Stimulated activated CD8-positive, alpha-beta memory T cell treated with anti-CD3 and anti-CD28 coated beads, Interleukin-2, amount 100 ng/mL, for 48 hours (primary cell): ENCODE measurements at places on chromosomes 6 and 20.

DNA sequence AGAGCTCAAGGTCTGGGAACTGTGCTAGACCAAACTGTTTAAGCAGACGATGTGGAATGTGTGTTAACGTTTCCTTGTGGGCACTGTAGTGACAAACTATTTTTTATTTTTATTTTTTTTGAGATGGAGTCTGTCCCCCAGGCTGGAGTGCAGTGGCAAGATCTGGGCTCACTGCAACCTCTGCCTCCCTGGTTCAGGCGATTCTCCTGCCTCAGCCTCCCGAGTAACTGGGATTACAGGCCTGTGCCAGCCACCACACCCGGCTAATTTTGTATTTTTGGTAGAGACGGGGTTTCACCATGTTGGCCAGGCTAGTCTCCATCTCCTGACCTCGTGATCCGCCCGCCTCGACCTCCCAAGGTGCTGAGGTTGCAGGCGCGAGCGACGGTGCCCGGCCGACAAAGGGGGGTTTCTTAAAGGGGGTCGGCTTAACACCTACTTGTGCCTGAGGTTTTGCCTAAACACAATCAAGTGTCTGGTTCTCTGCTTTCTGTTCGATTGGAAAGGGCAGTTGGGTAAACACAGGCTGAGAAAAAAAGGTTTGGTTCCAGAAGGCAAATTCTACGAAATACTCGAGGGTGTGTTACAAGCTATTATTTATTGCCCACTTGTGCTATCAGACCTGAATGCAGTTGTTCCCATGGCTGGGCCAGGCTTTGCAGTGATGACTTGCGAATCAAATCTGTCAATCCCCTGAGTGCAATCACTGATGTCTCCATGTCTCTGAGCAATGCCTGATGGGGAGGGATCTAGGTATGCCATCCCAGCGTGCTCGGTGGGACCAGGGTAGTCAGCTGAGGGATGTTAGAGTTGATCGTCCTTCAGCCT lies 1.3 kb downstream of the NOP56 start:
- no peak for DNase-seq

DNA sequence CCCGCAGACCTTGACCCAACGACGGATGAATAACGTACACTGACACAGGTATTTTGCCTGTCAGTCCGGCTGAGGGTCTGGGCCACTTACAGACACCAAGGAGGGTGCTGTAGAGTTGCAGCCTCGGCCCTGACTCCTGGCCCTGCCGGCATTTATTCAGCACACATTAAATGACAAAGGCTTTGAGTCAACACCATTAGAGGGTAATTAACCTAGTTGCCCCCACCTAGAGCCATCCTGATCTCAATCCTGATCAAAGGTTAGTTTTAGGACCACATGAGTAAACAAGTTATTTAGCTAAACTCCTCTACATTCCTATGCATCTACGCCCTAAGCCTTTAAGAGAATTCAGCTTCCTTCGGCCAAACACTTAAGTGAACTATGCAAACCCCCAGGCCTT lies 11.9 kb upstream of the PM20D2 start:
- no peak for DNase-seq

DNA sequence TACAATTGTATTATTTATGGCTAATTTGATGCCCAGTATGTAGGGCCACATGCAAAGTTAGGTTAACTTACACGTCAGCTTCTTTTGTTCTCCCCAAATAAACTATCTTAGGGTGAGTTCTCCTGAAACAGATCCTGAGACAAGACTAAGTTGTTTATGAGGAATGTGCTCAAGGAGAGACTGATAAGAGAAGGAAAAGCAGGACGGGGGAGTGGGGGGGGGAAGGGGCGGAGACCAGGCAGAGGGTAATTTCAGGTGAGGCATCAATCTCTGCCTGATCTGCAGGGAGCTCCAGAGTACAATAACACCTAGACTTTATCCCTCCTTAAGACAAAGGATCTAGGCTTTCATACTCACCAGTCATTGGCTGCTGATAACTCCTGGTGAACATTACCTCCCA lies 220.6 kb upstream of the BTBD3 start:
- DNase-seq = no peak

DNA sequence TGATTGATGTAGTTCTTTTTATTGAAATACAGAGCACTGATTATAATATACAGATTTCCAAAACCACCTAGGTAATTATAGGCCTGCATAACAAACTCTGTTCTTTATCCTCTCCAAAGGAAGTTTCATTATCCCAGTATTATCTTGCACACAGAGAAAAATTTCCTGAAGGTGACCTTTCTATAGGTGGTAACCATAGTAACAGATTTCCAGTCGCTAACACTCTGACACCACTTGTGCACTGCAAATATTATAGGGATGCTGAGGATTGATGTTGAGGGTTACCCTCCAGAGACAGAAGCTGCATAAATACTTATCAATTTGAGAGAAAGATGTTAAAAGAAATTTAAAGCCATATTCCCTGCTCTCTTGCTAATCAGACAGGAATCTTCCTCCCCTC lies 274.5 kb upstream of the NRSN1 start:
- DNase-seq = no peak

- no peak for DNase-seq
Measured at GRCh38 chr6:107704347-107705013, 119.6 kb downstream of the SCML4 start.

GRCh38 chr20:51876313-51876940 lies 74.1 kb upstream of the SALL4 start:
- no peak for DNase-seq

- no peak for DNase-seq
Measured at GRCh38 chr20:63117661-63118302, 98.1 kb downstream of the YTHDF1 start.

GRCh38 chr20:43926287-43927050 lies 11.8 kb downstream of the TOX2 start:
- no peak for DNase-seq

- DNase-seq = no peak
Measured at GRCh38 chr6:39330057-39330456, 7.6 kb upstream of the KCNK16 start.

DNA sequence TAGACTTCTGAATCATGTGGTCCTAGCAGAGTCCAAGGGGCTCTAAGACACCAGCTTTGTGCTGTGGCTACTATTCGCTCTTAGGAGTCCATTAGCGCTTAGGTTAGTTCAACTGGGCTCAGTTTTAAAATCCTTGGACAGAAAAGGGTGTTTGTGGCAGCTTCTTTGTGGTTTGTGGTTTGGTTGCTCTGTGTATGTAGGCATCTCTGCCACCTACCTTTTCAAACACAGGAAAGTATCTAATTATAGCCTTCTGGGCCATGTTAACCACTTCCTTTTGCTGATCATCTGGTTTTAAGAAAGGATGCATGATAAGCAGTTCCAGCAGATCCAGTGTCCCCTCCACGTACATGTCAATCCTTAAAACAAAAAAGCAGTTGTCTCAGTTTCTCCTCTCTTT lies 10.8 kb downstream of the GSTA4 start:
- DNase-seq = no peak

GRCh38 chr6:16659466-16660156 lies 101.6 kb downstream of the ATXN1 start:
- no peak for DNase-seq

- no peak for DNase-seq
Measured at GRCh38 chr6:136676075-136676474, 116.2 kb downstream of the MAP3K5 start.

DNA sequence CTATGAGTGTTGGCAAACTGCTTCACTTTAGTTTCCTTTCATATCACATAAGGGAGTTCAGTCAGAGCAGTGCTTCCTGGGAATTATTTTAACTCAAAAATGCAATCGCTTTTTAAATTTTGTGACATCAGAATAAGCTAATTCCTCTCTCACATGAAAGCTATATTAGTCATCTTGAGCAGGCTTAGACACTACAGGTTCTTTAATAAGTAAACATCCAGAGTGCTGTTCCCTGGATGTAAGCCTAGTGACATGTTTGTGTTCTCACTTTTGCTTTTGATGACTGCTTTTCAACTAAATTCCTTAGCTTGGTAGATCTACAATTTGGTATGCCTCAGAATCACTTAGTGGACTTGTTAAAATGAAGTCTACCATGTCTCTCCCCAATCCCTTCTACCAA lies 252.7 kb upstream of the POU3F2 start:
- DNase-seq = no peak

GRCh38 chr20:56636716-56637115 lies 7.6 kb downstream of the TFAP2C start:
- DNase-seq = no peak

- no peak for DNase-seq
Measured at GRCh38 chr20:12217382-12217781, 299.7 kb downstream of the BTBD3 start.

DNA sequence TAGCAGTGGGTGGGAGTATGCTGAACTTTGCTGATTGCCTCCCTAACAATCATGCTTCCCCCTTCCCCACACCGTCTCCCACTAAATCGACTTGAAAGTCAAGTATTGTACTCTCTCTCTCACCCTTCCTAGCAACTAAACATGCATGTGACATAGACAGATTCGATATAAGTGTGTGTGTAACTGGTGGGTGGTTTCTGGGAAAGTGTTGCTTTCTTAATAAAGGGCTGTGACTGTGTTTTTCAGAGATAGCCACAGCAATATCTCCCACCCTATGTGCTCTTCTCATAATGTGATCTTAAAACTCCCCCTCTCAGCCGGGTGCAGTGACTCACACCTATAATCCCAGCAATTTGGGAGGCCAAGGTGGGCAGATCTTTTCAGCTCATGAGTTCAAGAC lies 49.3 kb upstream of the E2F3 start:
- DNase-seq = no peak

DNA sequence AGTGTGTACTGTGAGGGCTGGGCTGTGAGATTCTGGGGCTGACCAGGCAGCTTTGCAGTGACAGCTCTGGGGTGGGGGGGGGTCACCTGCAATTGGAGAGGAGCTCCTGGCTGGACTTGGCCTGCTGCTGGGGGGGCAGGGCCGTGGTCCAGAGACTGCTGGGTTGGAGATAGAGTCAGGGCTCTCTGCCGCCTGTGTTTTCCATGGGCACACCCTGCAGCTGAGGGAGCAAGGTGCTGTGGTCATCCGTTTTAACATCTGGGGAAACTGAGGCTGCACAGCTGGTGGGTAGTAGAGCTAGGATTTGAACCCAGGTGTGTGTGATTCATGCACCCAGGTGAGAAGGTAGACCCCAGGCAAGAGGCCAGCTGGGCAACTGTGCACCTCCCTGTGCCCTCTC lies 7.3 kb downstream of the DLGAP4 start:
- no peak for DNase-seq

GRCh38 chr6:111714416-111715270 lies 109.0 kb upstream of the TRAF3IP2 start:
- no peak for DNase-seq

GRCh38 chr20:62533591-62534495 lies 58.0 kb upstream of the GATA5 start:
- no peak for DNase-seq

DNA sequence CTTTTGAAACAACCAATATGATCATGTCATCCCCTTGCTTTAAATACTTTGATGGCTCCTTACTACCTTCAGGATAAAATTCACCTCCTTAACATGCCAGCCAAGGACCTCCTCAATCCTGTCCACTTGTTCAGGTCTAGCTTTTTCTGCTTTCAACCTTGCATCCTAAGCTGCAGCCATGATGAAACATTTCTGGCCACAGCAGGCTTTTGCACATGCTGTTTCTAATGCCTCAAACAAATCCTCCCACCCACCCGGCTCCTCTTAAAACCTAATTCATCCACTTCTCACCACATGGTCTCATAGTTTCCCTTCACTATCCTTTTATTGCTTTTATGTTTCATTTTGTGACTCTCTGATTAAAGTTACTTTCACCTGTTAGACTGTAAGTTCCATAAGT lies 124.6 kb downstream of the MYB start:
- no peak for DNase-seq

DNA sequence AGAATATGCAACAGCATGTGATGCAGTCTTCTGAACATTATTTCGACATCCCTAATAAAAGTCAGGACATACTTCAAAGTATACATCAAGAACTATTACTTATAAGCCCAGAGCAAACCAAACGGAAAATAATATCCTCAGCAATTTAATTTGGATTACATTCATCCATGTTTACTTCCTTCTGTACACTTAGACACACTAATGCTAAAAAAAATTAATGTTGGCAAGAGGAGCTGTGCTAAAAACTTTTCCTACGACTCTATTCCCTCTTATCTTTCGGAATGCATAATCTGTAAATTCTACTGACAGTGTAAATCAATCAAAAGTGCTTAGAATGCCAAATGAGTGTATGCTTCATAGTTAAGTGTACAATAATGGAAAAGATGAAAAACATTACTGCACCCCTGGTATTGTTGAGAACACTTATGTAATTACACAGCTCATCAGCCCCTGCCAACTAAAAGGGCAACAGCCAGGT lies 301.2 kb upstream of the HSF2 start:
- no peak for DNase-seq

GRCh38 chr20:57769756-57770155 lies 59.9 kb upstream of the PMEPA1 start:
- no peak for DNase-seq

- no peak for DNase-seq
Measured at GRCh38 chr6:137378090-137378369, 116.2 kb downstream of the OLIG3 start.

DNA sequence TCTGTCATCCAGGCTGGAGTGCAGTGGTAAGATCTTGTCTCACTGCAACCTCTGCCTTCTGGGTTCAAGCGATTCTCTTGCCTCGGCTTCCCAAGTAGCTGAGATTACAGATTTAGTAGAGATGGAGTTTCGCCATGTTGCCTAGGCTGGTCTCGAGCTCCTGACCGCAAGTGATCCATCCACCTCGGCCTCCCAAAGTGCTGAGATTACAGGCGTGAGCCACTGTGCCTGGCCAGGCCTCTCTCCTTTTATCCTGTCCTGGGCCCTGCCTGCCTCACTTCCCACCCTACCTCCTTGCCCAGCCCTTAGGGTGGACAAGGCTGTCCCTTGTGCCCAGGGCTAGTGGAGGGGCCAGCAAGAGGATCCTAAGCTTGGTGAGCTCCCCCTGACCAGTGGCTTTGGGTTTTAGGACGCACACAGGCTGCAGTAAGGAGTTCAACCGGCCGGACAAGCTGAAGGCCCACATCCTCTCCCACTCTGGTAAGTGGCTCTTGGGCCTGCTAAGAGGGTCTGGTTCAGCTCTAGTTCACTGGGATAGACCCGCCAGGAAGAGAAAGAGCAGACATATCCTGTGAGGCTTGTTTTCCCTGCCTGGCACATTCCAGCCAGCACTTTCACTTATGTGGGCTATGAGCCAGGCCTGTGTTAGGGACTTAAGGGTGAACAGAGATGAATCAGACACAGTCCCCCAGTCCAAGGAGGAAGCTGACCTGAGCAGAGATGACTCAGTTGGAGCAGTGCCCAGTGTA lies 21.9 kb upstream of the CHMP4B start:
- no peak for DNase-seq
